Neural cell (in vitro differentiated cells): ENCODE measurements at places on chromosomes 13 and 19. TPM values are rescaled to one million over a fixed set of nuclear protein-coding genes. Genes with fewer than 3 reads are reported as not detected.

The FCAR gene
- not detected in 2 replicates for polyA plus RNA-seq

The RUBCNL gene
- polyA plus RNA-seq = 0.48 TPM in 1 of 2 replicates, not detected in the other

The LGALS7 gene
- not detected in 2 replicates for polyA plus RNA-seq

The C19orf81 gene
- 17.0 and 28.3 TPM in 2 replicates for polyA plus RNA-seq

The SIAH3 gene
- 4.0 and 4.9 TPM in 2 replicates for polyA plus RNA-seq

The SLITRK1 gene
- polyA plus RNA-seq = 14.8 and 18.8 TPM in 2 replicates

The ALDH16A1 gene
- polyA plus RNA-seq = 13.5 and 16.7 TPM in 2 replicates

The RDH8 gene
- polyA plus RNA-seq = not detected in 2 replicates

The TSKS gene
- not detected in 2 replicates for polyA plus RNA-seq

The CPT1C gene
- 204 and 240 TPM in 2 replicates for polyA plus RNA-seq

The COX6B1 gene
- 860 and 1,013 TPM in 2 replicates for polyA plus RNA-seq

The FXYD3 gene
- not detected in 2 replicates for polyA plus RNA-seq

The IFNL1 gene
- not detected in 2 replicates for polyA plus RNA-seq

The CEACAM7 gene
- polyA plus RNA-seq = not detected in 2 replicates

The PNPLA6 gene
- 10.8 and 25.0 TPM in 2 replicates for polyA plus RNA-seq

The SRRM5 gene
- not detected in 2 replicates for polyA plus RNA-seq

The BBC3 gene
- 15.6 and 20.1 TPM in 2 replicates for polyA plus RNA-seq

The LIM2 gene
- polyA plus RNA-seq = not detected in 2 replicates

The C19orf85 gene
- 0.19 and 3.0 TPM in 2 replicates for polyA plus RNA-seq

The STAP2 gene
- 0.16 and 0.62 TPM in 2 replicates for polyA plus RNA-seq

The KLK15 gene
- polyA plus RNA-seq = not detected in 2 replicates

The HSD11B1L gene
- 170 and 223 TPM in 2 replicates for polyA plus RNA-seq

The MEDAG gene
- not detected in 2 replicates for polyA plus RNA-seq

The ZNF564 gene
- polyA plus RNA-seq = 7.3 and 7.6 TPM in 2 replicates

The CIRBP gene
- polyA plus RNA-seq = 1,663 and 1,665 TPM in 2 replicates

The PRODH2 gene
- not detected in 2 replicates for polyA plus RNA-seq

The ZNF726 gene
- not detected in 2 replicates for polyA plus RNA-seq
